ENCODE measurements at places on chromosomes 4 and X. TPM values are rescaled to one million over a fixed set of nuclear protein-coding genes. Genes with fewer than 3 reads are reported as not detected.

DNA sequence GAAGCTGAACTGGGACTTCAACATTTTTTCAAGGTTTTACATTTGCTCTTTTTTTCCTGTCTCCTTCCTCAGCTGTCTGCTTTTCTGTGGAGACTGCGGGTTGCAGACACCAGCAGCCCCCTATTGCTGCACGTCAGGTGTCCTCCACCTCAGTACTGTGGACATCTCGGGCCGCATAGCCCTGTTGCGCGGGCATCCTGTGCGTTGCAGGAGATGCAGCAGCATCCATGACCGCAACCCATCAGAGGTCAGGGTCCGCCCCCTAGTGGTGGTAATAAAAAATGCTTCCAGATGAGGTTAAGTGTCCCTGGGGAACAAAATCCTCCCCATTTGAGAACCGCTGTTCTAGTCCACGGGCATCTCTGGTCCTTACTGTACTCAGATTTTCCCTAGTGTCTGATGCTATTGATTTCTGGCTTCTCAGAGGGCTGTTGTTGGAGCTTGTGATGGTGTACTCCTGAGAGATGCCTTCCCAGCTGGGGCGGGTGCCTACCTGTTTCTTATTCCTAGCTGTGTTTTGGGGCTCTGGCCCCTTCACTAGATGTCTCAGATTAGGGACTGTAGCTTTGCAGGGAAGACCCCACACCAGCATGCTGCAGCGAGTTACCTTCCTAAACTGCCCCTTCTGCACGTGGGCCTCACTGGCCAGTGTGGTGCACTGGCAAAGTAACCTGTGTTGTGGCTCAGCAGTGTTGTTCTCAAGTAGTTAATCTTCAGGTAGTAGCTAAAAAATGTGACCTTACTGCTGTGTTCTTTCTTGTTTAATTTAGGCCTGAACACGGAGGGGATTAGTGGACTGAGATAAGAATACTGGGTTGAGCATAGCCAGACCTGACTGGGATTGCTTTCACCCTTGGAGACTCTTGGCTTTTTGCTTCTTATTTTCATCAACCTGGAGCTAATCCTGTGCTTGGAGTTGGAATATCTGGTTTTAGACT lies 28.2 kb downstream of the NSD2 start:
- DNase-seq: peak; percentile 60

DNA sequence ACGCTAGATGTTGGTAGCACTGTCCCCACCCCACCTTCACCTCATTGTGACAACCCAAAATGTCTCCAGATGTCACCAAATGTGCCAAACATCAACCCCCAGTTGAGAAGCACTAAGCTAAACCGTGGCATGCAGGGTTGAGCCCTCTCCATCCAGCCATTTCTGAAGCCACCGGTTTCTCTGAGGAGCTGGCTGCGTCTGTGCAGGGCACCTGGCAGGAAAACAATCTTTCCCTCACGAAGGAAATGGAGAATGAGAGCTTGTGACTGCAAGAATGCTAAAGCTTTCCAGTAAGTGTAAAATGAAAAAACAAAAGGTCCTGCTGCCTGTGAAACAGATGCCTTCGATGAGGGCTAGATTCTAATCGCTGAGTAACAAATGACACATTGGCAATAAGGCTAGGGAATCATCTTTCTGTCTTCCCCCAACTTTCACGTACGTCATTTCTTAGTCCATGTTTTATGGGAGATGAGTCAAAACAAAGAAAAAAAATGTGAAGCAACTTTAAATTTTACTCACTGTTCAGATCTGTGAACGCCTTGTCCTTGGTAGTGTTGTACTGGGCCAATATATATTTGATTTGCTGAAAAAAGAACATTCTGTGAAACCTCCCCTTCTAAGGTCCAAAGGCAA lies 59.9 kb downstream of the PROM1 start:
- no peak for DNase-seq

DNA sequence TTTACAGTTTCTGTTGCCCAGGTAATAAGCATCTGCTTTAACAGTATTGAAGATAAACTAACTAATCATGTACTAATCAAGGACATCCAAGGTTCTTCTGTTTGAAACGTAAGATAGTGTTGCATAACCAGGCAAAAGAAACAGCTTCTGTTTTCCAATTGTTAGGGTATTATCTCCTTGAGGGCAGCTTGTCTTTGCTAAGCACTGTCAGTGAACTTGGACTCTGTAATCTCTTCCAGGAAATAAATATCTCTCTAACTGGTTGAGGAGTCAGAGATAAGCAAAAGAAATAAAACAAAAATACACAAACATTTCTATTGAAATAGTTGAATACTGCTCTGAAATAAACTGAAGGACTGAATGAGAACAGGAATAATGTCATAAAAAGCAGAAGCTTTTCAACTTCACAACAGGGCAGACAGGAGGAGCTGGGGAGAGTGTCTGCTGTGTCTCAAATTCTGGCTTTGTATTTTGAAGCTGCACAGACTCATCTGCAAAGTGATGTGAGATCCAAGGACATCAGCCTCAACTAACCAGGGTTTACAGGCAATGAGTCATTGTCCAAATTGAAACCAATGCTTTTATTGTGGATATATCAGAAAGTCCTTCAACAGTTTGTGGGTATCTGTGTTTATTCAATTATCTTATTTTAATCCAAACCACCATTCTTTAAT lies 1253.0 kb upstream of the PCDH7 start:
- no peak for DNase-seq

GRCh38 chrX:125680366-125680765 lies 360.7 kb downstream of the TEX13C start:
- DNase-seq: no peak

HERC3 gene
- polyA plus RNA-seq: 19.1 TPM

- no peak for DNase-seq
Observed at GRCh38 chr4:118839221-118839927, 3.4 kb upstream of the SEC24D start.

SH3BGRL gene
- 201 TPM for polyA plus RNA-seq

EXOSC9 gene
- polyA plus RNA-seq: 72.7 TPM

DNA sequence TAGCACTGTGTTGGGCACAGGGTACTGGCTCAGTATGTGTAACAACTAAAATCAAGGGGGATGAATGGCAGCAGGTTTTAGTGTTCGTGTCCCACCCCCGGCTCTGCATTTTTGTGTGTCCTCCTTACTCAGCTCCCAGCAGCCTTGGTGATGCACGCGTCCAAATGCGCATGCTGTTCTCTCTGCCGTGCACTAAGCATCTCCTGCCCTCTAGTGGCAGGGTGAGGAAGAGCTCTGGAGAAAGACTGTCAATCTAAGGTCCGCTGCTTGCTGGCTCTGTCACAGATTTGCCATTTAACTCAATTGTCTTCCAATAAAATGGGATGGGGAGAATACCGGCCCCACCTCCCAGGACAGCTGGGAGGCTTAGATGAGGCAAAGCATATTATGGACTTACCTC lies 61.4 kb downstream of the WFS1 start:
- DNase-seq: no peak

CASP6 gene
- 44.9 TPM for polyA plus RNA-seq

SPANXN3 gene
- not detected for polyA plus RNA-seq

DNA sequence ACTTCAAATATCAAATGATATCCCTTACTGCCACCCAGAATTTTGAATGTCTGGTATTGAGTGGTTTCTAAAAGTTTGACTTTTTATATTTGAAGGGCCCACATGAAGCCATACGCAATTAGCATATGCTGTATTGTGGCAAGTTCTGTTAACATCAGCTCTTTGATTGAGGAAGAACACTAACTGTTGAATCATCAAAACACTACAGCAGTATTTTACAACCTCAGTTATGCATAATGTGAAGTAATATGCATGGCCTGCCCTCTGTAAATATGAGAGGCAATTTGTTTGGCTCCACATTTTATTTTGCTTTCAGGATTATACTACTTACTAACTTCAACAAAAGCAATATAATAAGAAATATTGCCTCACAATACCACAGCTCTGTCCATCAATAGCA lies 62.2 kb upstream of the DMD start:
- DNase-seq: no peak

DNA sequence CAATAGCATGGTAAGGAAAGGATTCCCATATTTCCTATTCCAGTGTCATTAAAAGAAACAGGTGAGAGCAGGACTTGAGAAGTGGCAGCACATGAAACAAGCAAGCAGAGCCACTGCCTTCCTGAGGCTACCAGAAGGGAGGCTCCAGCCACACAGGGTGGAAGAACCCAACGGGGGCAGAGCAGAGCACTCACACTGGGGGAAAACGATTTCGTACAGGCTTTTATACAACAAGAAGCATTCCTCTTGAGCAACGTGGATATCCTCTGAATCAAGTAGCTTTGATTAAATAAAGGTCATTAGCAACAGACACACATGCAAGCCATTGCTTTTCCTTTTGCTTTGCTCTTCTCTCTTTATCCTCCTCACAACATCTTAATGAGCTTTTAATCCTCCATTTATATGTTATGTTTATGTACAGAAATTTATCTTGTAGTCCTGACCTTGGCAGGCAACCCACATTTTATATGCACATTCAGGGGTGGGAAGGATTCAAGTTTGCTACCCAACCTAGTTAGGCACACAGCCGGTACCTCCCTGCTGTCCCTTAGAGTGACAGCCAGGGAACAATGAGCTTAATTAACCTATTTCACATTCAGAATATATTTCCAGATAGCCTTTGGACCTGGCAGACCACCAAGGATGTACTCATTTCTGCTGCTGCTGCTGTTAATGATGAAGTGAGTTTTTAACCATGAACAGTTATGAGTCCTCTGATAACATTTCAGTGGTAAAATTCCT lies 202.1 kb downstream of the ARHGAP24 start:
- DNase-seq: no peak

TNIP3 gene
- 1.3 TPM for polyA plus RNA-seq

CTAG2 gene
- polyA plus RNA-seq: not detected

GRCh38 chrX:37888010-37888409 lies 40.6 kb upstream of the DYNLT3 start:
- DNase-seq: no peak

CCNQ gene
- polyA plus RNA-seq: 13.2 TPM

FABP2 gene
- polyA plus RNA-seq: not detected

PDE6B gene
- 16.1 TPM for polyA plus RNA-seq

- no peak for DNase-seq
Observed at GRCh38 chrX:30875957-30876356, 13.1 kb downstream of the TAB3 start.

HS6ST2 gene
- polyA plus RNA-seq: 17.8 TPM

DNA sequence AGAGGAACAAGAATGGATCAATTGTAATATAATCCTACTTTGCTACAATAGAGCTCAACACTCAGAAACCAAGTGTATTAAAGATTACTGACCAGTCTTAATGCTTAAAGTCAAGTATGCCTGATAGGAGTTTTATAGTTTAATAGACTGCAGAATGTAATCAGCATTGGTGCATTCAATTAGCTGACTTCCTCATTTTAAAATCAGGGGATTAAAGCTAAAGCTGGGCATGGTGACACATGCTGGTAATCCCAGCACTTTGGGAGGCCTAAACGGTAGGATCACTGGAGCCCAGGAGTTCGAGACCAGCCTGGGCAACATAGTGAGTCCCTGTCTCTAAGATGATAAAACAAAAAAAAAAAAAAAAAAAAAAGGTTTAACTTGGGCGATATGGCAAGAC lies 10.8 kb downstream of the HNRNPDL start:
- DNase-seq: no peak

PAGE1 gene
- polyA plus RNA-seq: not detected

DNA sequence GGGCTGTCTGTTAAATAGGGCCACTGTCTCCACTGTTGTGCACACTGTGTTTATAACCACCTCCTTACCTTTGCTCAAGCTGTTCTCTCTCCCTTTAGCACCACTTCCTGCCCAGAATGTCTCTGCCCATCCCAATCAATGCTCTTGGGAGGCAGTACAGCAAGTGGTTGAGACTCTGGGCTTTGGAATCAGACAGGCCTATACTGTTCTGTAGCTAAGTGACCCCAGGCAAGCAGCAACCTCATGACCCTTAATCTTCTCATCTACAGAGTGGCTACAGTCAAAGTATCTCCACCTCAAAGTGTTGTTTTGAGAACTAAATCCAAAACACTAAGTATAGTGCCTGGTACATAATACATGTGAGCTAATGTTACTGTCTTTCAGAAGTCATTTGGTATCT lies 3.8 kb upstream of the TXK start:
- no peak for DNase-seq

- DNase-seq: peak; percentile 3
Observed at GRCh38 chr4:106809076-106809475, 227.0 kb downstream of the DKK2 start.

- DNase-seq: no peak
Observed at GRCh38 chr4:155684892-155685541, 18.4 kb downstream of the GUCY1A1 start.

- DNase-seq: peak; percentile 74
Observed at GRCh38 chr4:38094419-38094818, 134.2 kb downstream of the PTTG2 start.

KLHL13 gene
- polyA plus RNA-seq: 2.2 TPM

- no peak for DNase-seq
Observed at GRCh38 chrX:14491689-14492088, 37.6 kb upstream of the GLRA2 start.

DNA sequence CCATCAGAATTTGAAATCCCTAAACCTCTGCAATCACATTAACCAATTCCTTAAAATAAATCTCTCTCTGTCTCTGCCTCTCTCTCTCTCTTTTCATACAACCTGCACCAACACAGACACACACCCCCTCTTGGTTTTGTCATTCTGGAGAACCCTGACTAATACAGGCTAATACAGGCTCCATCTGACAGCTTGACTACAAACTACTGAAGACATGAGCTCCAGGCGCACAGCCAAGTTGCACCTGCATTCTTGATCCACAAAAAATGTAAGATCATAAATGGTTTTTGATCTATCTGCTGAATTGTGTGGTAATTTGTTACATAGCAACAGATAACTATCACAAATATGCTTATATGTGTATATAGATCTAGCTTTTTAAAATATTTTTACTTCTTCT lies 2414.2 kb downstream of the PCDH7 start:
- DNase-seq: no peak

DNA sequence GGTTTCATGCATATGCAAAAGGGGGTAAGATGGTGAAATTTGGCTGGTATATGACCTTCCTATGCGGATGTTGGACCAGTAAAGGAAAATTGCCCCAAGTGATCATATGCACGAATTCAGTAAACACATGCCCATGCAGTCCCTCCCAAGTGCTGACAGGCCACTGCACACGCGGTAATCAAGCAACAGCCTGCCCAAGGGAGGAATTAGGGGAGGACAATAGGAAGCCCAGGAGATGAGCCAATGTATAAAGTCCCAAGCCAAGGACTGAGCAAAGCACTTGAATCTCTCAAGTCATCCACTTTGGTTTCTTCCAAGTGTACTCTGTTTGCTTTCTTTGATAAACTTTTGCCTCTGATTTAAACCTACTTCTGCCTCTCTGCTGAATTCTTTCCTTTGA lies 21.1 kb downstream of the MAGEB16 start:
- DNase-seq: no peak

- DNase-seq: peak; percentile 19
Observed at GRCh38 chrX:12901486-12901885, 4.9 kb upstream of the TLR8 start.

FAM47E gene
- polyA plus RNA-seq: 5.7 TPM

PPP4R3C gene
- polyA plus RNA-seq: not detected

All from right lung (tissue), 10 donors.